AG08395 (cell line): ENCODE measurements at places on chromosomes 12 and 14.
A peak's percentile ranks its signal among the peaks of the same experiment; 100 is the strongest.

- peak; percentile 80 for DNase-seq
Measured at GRCh38 chr12:121799156-121799841, 4.5 kb upstream of the SETD1B start.

DNA sequence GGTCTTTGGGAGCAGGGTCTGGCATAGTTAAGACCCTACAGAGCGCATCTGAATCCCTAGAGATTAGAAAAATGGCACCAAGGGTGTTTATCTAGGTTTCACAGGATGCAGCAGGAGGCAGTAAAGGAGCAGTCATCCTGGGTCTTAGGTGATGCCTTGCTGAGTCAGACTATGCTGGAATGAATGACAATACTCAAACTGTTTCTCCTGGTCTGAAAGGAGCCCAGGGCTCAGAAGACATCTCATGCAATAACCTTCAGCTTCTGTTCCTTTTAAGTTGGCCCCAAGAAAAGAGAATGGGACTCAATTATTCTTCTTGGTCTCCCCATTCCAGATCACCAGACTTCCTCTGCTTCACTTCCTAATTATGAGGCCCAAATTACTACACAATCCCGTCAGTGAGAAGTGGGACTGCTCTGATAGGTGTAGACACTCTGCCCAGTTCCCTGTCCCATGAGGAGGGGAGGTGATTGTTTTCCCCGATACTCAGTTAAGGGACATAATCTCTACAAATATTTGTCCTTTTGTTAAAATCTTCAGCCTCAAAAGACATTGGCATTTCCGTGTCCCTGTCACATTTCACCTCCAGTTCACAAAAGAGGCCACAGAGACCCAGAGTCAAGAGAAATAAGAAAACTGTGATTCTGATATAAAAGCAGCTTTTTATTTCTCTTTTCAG is 14.8 kb upstream of the APOF start:
- DNase-seq = peak; percentile 24

GRCh38 chr14:88863167-88863566 is 38.7 kb downstream of the TTC8 start:
- DNase-seq = no peak

- DNase-seq = no peak
Measured at GRCh38 chr12:50564237-50564947, 59.6 kb downstream of the DIP2B start.

DNA sequence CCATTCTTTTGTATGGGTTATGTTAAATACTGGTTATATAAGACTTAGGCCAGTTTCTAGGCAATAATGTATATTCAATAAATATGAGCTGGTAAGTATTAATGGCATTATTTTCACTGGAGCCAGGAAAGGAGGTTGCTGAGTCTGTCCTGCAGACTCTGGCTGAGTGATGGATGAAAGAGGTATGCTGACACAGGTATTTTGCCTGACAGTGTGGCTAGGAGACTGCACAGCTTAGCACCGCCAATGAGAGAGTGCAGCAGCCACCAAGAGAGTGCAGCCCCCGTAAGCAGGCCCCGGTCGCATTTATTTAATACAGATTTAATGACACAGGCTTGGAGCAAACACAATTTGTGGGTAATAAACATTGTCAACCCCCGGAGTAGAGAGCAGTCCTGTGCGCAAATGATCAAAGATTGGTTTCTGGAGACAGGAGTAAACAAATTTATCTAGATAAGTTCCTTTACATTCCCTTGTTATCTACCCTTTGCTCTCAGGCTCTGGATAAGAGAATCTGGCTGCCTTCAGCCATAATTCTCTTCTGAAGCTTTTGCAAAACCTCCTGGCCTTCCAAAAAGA is 37.4 kb downstream of the TMTC3 start:
- no peak for DNase-seq

GRCh38 chr14:61502459-61503093 is 181.2 kb downstream of the PRKCH start:
- DNase-seq = no peak

- DNase-seq = no peak
Measured at GRCh38 chr14:105334383-105335230, 20.1 kb downstream of the PACS2 start.
